Activated T-cell treated with anti-CD3 and anti-CD28 coated beads, Interleukin-2, amount 50 U/mL, for 4 hours (primary cell): ENCODE measurements at places on chromosomes 2 and 18. TPM values are rescaled to one million over a fixed set of nuclear protein-coding genes. Genes with fewer than 3 reads are reported as not detected.

GRCh38 chr2:173271135-173271534 is 83.5 kb upstream of the CDCA7 start:
- no peak for DNase-seq

GRCh38 chr2:189613077-189613636 is 32.6 kb upstream of the SLC40A1 start:
- DNase-seq: no peak

DNA sequence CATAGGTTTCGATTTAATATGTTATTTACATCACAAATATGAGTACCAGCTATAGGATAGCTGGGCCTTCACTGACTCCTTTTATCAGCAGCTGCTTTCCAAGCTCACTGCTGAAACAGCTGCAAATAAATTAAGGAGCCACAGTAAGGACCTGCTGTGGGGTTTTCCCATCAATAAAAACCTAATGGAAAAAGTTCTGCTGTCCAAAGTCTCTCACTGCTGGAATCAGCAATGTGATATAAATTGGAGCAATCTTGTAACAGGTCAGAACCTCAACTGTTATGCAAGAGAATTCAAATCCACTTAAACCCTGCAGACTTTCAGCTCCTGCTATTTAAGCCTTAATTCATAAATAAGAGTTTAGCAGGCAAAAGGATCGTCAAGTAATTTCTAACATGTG is 61.3 kb downstream of the NEB start:
- no peak for DNase-seq

GCFC2 gene
- total RNA-seq: 41.7 TPM

- DNase-seq: peak; percentile 4
Observed at GRCh38 chr2:156589381-156590079, 153.4 kb downstream of the GPD2 start.

- DNase-seq: no peak
Observed at GRCh38 chr2:101027852-101028251, 25.8 kb downstream of the RPL31 start.

DNA sequence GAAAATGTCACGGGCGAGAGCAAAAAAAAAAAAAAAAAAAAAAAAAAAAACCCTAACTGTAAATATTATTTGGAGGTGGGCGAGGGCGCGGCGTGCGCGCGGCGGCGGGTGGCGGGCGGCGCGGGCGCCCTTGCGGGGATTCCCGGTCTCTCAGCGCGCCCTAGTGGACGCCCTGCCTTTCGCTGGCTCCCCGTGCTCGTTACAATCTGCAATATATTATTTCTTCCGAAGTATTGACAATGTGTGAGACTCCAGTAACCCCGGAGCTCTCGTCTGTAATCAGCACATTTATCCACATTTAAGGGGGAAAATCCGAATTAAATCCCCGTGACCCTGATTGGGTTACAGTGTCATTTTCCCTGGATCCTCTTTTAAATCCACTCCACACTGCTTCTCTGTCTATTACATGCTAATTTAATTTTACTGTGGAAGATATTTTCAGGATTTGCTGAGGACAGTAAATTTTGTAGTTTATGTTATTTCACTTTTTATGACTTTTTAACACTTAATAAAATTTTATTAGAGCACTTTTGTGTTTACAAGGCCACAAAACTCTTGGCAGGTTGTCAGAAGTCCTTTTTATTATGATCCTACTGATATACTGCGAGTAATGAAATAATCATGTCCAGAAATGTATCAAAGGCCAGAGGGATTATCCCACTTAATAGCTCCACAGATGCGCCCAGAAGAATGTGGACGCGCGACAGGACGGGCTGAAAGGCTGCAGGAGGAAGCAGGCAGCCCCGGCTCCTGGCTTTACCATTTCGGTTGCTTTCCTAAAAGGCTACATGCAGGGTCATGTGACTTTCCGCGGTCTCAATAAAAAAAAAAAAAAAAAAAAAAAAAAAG is 369.1 kb downstream of the MTX2 start:
- DNase-seq: peak; percentile 54
